ENCODE measurements at places on chromosomes 7 and 10.

DNA sequence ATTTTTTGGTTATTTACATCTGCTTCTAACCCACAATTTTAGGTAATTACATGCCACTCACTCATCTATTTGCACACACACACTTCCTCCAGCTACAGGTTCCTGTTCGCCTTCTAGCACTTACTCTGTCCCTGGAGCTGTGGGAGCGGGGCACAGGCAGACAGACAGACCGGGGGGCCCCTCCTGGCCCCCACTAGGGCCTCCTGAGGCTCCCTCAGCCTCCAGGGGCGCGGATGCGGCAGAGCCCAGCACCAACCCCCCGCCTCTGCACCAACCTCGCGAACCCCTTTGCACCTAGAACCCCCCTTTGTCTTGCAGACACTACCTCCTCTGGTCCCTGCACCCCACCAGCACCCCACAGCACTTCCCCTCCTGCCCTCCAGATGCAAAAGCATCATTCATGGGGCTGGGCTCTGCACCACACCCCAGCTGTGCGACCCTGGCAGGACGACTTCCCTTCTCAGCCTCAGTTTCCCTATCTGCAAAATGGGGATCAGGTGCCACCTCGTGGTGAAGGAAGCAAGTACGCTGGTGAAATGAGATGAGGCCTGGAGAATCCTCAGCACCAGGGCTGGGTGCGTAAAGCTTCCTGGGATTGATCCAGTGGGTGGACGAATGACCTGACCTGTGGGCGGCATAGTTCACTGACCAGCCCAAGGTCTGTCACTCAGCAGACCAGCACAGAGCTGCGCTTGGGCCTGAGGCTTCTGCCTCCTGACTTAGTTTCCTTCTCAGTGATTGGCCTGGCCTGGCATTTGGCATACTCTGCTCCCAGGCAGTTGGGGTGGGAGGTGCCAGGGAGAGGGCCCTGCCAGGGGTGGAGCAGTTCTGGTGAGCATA lies 37.9 kb downstream of the ELFN1 start:
- DNase-seq = no peak

DNA sequence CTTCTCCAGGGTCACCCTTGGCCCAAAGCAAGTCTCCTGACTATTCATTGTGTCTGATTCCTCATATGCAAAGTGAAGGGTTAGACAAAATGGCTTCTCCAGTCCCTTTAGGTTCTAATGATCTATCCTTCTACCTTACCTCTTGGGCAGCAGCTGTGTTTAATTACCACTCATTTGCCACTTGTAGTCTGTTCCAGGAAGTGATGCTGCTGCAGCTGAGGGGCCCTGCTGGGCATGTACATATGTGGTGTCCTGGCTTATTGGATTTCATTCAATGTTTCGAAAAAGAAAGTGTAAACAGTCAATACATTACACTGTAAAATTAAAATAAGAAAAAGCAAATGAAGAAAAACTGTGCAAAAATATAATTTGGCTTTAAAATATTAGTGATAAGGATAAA lies 36.6 kb downstream of the SCIN start:
- no peak for DNase-seq

DNA sequence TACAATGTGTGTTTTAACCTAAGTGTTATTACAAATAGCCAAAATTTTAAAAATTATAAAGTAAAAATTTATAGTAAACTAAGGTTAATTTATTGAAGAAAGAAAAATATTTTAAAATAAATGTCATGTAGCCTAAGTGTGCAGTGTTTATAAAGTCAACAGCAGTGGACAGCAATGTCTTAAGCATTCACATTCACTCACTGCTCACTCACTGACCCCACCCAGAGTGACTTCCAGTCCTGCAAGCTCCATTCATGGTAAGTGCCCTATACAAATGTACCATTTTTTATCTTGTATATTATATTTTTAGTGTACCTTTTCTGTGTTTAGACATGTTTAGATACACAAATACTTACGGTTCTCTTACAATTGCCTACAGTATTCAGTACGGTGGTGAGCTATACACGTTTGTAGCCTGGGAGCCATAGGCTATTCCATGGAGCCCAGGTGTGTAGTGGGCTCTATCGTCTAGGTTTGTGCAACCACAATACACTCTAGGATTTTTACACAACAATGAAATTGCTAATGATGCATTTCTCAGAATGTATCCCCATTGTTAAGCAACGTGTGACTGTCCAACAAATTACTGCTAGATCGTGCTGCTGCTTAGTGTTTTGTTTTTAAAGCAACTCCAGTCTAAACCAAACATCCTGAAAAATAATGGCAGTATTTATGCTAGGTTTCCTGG lies 108.9 kb upstream of the NAMPT start:
- no peak for DNase-seq

DNA sequence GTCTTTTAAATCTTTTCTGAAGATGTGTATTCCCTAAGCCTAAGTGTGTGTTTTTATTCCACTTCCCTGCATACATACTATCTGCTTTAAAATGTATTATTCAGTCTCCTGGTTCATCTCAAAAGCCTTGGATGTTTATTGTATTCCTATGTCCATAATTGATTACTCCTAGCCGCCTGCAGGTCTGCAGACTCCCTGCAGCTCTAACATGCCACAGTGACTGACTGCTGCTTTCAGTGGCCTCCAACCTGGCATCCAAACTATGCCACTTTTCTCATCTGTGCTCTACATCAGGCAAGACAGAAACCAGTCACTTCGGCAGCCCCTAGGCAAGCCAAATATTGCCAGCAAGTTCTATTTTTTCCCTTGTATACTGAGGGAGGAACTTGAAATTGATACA lies 81.7 kb downstream of the ABCA13 start:
- no peak for DNase-seq

GRCh38 chr10:74133923-74134820 lies 16.5 kb downstream of the AP3M1 start:
- DNase-seq = no peak

- DNase-seq = no peak
Observed at GRCh38 chr7:131683536-131684125, 127.2 kb upstream of the PODXL start.

GRCh38 chr7:116733924-116734580 lies 62.1 kb downstream of the MET start:
- DNase-seq = no peak

- no peak for DNase-seq
Observed at GRCh38 chr10:132586739-132587138, 49.2 kb downstream of the INPP5A start.
